Liver (tissue), 10 donors: ENCODE measurements at places on chromosomes 2 and 18. TPM values are rescaled to one million over a fixed set of nuclear protein-coding genes. Genes with fewer than 3 reads are reported as not detected.

DNA sequence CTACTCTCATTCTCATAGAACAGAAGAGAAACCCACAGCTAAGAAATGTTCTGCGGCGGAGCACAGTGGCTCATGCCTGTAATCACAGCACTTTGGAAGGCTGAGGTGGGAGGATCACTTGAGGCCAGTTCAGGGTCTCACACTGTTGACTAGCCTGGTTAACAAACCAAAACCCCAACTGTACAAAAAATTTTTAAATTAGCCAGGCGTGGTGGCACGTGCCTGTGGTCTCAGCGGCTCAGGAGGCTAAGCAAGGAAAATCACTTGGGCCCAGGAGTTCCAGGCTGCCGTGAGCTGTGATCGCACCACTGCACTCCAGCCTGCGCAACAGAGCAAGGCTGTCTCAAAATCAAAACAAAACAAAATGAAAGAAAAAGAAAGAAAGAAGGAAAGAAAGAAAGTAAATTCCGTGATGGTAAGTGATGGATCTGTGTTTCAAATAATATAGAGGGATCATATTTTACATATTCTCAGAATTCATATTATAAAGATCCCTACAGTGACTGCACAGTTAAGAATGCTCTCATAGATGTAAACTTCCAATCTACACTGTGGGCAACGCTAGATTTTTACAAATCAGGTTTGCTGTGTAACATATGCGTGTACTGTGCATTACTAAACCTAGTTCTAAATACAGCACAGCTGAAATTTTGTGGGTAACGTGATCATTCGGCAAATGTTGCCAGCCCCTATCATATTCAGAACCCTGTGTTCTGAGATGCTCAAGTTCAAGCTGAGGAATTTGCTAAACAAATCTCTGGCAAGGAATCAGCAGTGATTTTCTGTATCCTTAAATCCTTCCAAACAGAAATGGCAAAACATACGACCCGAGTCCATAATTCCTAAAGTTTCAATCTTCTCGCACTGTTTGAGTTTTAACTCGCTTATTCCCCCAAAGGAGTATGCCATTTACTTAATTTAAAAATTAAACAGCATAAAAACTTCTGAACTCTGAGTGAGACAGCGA, 1.2 kb upstream of the RAB12 start:
- peak overlapping the region; percentile 99 for H3K4me3 ChIP-seq
- peak overlapping the region; percentile 86 for H3K27ac ChIP-seq
- H3K27me3 ChIP-seq: no peaks in the 10 kb centered on the region
- no peak for DNase-seq

DNA sequence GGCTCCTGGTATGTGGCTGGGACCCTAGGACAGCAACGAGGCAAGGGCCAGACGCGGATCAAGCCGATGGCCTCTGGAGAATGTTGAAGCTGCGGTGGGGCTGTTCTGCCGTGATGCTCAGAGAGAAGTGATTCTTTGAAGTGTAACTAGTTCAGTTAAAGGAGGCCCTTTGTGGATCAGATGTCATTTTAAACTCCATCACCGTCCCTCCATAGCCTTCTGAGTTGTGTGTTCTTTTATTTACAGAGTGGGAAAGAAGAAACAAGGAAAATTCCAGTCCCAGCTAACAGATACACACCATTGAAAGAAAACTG, 403 bp downstream of the PNO1 start:
- H3K4me3 ChIP-seq: peak overlapping the region; percentile 96
- peaks cover 14% of the 10 kb centered on the region for H3K36me3 ChIP-seq
- peaks cover 4% of the 10 kb centered on the region for H3K4me1 ChIP-seq

Gene MAP3K20
- total RNA-seq: 22.6 TPM

GRCh38 chr2:46848447-46848846, 67.2 kb downstream of the MCFD2 start:
- DNase-seq: no peak
- no peak overlapping the region for H3K4me3 ChIP-seq
- H3K27ac ChIP-seq: peak overlapping the region; percentile 65
- no peaks in the 10 kb centered on the region for H3K36me3 ChIP-seq

Gene AQP12B
- not detected for total RNA-seq

Gene HOXD12
- total RNA-seq: not detected

- DNase-seq: no peak
- no peak overlapping the region for H3K27ac ChIP-seq
- no peaks in the 10 kb centered on the region for H3K27me3 ChIP-seq
- no peaks in the 10 kb centered on the region for H3K36me3 ChIP-seq
Measured at GRCh38 chr2:64769392-64770044, 115.8 kb upstream of the SERTAD2 start.

- H3K4me1 ChIP-seq: no peaks in the 10 kb centered on the region
- H3K27ac ChIP-seq: no peak overlapping the region
- H3K27me3 ChIP-seq: no peaks in the 10 kb centered on the region
- no peaks in the 10 kb centered on the region for H3K36me3 ChIP-seq
- DNase-seq: no peak
Measured at GRCh38 chr2:216888887-216889622, 29.2 kb upstream of the TNP1 start.

GRCh38 chr2:51553476-51553875, 521.5 kb upstream of the NRXN1 start:
- no peaks in the 10 kb centered on the region for H3K27me3 ChIP-seq
- no peak for DNase-seq
- no peak overlapping the region for H3K4me3 ChIP-seq
- no peak overlapping the region for H3K27ac ChIP-seq

- DNase-seq: no peak
- H3K4me3 ChIP-seq: no peak overlapping the region
- no peaks in the 10 kb centered on the region for H3K36me3 ChIP-seq
- no peak overlapping the region for H3K27ac ChIP-seq
Measured at GRCh38 chr2:133985563-133985962, 268.3 kb upstream of the MGAT5 start.

DNA sequence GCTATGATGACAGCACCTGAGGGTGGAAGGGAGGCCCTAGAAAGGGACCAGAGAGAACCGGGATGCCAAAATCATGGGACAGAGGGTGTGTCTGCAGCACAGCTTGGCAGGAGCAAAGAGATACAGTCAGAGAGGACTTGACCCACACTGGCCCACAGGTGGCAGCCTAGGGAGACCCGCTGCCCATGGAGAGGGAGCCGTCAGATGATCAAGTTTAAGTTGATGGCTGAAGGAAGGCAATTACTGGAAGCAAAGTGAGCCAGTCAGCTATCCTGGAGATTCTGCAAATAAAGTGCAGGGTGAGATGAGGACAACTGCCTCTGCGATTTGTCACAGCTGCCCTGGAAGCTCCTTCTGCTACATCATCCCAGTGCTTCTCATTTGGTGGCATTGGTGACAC, 74.0 kb downstream of the CMPK2 start:
- H3K27ac ChIP-seq: no peak overlapping the region
- no peaks in the 10 kb centered on the region for H3K36me3 ChIP-seq
- no peaks in the 10 kb centered on the region for H3K27me3 ChIP-seq

Gene TBC1D8
- 38.6 TPM for total RNA-seq

Gene NT5C1B
- not detected for total RNA-seq

GRCh38 chr18:22385718-22386117, 32.0 kb downstream of the CTAGE1 start:
- DNase-seq: no peak
- no peaks in the 10 kb centered on the region for H3K27me3 ChIP-seq
- H3K4me3 ChIP-seq: no peak overlapping the region
- H3K4me1 ChIP-seq: no peaks in the 10 kb centered on the region
- no peak overlapping the region for H3K27ac ChIP-seq
- no peaks in the 10 kb centered on the region for H3K36me3 ChIP-seq

DNA sequence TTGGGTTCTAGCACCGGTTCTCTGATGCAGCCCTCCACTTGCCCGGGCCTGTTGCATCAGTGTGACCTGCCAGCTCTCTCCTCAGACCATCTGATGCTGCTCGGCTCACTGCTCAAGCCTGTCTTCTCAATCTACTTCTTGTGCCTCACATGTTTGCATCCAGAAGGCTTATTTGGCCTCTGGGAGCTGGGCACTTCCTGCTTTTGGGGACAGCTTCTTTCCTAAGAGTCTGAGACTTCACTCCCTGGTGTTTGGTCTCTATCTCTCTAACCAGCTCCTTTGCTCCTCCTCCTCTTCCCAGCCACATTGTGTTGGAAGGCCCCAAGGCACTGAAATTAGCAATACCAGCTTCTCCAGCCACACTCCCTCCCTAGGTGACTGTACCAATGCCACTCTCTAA, 212.8 kb downstream of the CDCA7 start:
- no peak overlapping the region for H3K4me3 ChIP-seq
- no peak for DNase-seq
- no peaks in the 10 kb centered on the region for H3K36me3 ChIP-seq
- no peak overlapping the region for H3K27ac ChIP-seq

Gene TRIM43
- not detected for total RNA-seq

DNA sequence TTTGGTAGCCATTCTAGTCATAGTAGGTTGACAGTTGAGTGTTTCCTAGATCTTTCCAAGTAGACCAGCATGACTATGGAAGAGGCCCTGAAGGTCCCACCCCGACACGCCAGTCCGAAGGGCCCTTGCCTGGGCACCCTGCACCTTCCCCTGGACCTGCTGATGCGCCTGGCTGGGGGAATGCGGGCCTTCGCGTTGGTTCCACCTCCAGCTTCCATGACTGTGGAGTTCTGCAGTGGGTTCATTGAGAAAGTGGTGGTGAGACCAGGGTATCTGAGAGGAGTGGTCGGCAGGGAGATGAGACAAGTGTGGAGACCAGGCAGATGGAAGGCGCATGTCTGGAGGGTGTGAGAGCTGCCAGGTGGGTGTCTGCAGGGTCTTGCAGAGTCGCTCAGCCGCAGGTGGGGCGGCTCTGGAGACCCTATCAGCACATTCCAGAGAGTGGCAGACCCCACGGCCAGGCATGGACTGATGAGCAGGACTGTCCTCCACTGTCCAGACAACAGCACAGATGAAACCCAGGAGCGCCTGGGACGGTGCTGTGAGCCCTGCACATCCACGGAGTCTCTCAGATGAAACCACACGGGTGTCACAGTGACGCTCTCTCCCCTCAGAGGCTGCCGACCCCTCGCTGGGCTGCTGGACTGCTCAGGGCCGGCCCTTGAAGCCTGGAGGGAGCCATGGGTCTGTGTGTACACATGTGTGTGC, 182.5 kb upstream of the HDAC4 start:
- DNase-seq: no peak
- H3K27me3 ChIP-seq: no peaks in the 10 kb centered on the region
- H3K27ac ChIP-seq: no peak overlapping the region

Gene SULT1C4
- 12.8 TPM for total RNA-seq

Gene GPR55
- total RNA-seq: 0.17 TPM

- no peaks in the 10 kb centered on the region for H3K36me3 ChIP-seq
- no peak overlapping the region for H3K4me3 ChIP-seq
- no peak overlapping the region for H3K27ac ChIP-seq
- no peaks in the 10 kb centered on the region for H3K27me3 ChIP-seq
Measured at GRCh38 chr18:59549503-59550173, 147.6 kb downstream of the CCBE1 start.

Gene KLHL41
- total RNA-seq: 0.23 TPM

Gene SERPINB12
- total RNA-seq: not detected

DNA sequence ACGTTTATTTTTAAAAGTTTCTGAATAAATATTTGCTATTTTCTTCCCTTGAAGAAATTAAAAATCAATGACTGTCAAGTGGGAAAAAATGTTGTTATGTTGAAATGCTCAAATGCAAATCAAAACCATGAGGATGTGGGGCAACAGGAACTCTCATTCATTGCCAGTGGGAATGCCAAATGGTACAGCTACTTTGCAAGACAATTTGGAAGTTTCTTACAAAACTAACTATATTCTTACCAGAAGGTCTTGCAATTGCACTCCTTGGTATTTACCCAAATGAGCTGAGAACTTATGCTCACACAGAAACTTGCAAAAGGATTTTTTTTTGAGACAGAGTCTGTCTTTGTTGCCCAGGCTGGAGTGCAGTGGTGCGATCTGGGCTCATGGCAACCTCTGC, 7.4 kb upstream of the ACTG2 start:
- H3K4me3 ChIP-seq: no peak overlapping the region
- H3K36me3 ChIP-seq: no peaks in the 10 kb centered on the region
- no peak for DNase-seq
- no peaks in the 10 kb centered on the region for H3K27me3 ChIP-seq

- H3K36me3 ChIP-seq: no peaks in the 10 kb centered on the region
- no peak overlapping the region for H3K27ac ChIP-seq
Measured at GRCh38 chr2:16050261-16050907, 110.0 kb downstream of the MYCN start.

DNA sequence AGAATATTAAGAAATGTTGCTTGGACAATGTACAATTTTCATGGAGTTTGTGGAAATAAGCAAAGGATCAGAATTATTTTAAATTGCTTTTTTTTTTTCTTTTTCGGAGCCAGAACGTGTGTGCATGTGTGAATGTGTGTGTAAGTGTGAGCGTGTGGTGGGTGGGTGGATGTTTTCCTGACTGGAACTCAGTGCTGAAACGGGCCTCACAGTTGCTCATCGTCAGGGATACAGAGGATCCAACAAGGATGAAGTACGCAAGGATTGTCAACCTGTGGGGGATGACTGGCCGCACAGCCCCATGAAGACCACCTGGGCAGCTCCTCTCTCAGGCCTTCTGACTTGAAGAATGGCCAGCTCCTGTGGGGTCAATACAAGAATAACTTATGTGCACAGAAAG, 17.5 kb downstream of the IL1B start:
- peak overlapping the region; percentile 78 for H3K27ac ChIP-seq
- no peak overlapping the region for H3K4me3 ChIP-seq
- DNase-seq: no peak
- no peaks in the 10 kb centered on the region for H3K36me3 ChIP-seq

DNA sequence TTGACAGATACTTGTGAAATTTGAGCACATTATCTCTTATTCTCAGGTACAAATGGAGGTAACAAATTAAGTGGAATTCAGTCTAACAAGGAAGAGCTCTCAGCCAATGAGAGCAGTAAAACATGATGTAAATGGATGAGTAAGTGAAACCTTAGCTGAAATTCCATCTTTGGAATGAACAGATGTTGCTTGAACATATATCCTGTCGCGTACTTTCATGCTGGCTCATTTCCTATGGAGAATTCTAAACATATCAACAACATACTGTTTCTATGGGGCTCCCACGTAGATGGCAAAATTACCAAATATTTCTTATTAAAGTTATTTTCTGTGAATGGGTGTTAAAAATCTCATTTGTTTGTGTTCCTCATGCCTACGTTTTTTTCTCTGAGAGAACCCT, 256.3 kb upstream of the LINC00305 start:
- H3K27me3 ChIP-seq: no peaks in the 10 kb centered on the region
- H3K36me3 ChIP-seq: no peaks in the 10 kb centered on the region
- DNase-seq: no peak
- no peaks in the 10 kb centered on the region for H3K4me1 ChIP-seq

Gene SNTG2
- total RNA-seq: not detected
